ENCODE measurements at places on chromosomes 5 and 9.

- no peak for DNase-seq
Measured at GRCh38 chr9:28234894-28235277, 661.6 kb upstream of the C9orf72 start.

DNA sequence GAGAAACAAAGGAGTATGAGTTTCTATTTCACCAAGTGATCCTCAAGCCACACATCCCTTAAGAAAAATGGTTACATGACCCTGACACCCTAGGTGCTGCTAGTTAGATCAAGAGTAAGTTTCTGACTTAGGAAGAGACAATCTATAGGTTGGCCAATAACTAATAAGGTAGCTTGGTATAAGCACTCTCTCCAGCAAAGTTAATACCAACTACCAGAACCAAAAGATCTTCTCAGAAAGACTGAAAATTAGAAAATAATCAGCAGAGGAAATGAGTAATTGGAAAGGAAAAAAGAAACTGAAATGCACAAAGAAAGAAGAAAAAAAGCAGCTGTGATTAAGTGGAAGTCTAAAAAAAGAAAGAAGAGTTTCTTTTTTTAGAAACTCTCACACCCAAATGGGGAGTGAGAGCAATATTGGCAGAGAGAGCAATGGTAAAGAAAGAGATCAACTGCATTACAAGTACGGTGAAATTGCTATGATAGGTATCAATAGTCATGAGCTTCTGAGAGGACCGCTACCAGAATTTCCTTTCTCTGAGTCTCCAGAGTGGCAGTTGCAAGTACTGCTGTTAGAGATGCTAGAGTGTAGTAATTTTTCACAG, 195.5 kb downstream of the TMEM167A start:
- DNase-seq: no peak

- DNase-seq: no peak
Measured at GRCh38 chr5:1535646-1536045, 11.9 kb upstream of the LPCAT1 start.

DNA sequence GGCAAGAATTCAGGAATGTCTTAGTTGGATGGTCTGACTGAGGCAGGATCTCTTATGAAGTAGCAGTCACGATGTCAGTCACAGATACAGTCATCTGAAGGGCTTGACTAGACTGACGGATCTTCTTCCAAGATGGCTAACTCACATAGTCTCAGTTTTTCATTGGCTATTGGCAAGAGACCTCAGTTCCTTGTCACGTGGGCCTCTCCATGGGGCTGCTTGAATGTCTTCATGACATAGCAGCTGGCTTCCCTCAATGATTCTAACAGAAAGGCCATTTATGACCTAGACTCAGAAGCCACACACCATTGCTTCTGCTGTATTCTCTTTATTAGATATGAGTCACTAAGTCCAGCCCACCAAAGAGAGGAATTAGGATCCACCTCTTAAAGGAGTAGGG, 4.7 kb downstream of the APC start:
- DNase-seq: no peak

All from activated CD4-positive, alpha-beta T cell treated with anti-CD3 and anti-CD28 coated beads, Interleukin-2, amount 50 U/mL, for 4 hours (primary cell).